DND-41 (cell line): ENCODE measurements at places on chromosomes 4 and X.

- no peak for DNase-seq
- H3K4me3 ChIP-seq: no peak overlapping the region
- no peaks in the 10 kb centered on the region for H3K36me3 ChIP-seq
- no peaks in the 10 kb centered on the region for H3K27me3 ChIP-seq
- no peak overlapping the region for H3K27ac ChIP-seq
- no peaks in the 10 kb centered on the region for H3K4me1 ChIP-seq
These were observed 104.3 kb upstream of the RAPGEF2 start for GRCh38 chr4:158998624-158999023.

GRCh38 chrX:102558607-102559006 lies 40.7 kb upstream of the ARMCX5 start:
- H3K4me3 ChIP-seq: no peak overlapping the region
- DNase-seq: no peak
- H3K4me1 ChIP-seq: no peaks in the 10 kb centered on the region
- no peaks in the 10 kb centered on the region for H3K27me3 ChIP-seq

GRCh38 chr4:104524591-104524990 lies 29.9 kb upstream of the CXXC4 start:
- no peak for DNase-seq
- H3K36me3 ChIP-seq: no peaks in the 10 kb centered on the region
- no peaks in the 10 kb centered on the region for H3K4me1 ChIP-seq
- H3K4me3 ChIP-seq: no peak overlapping the region
- no peaks in the 10 kb centered on the region for H3K27me3 ChIP-seq
- no peak overlapping the region for H3K27ac ChIP-seq

GRCh38 chr4:4456351-4456750 lies 69.4 kb downstream of the NSG1 start:
- peaks cover 59% of the 10 kb centered on the region for H3K36me3 ChIP-seq
- H3K27ac ChIP-seq: no peak overlapping the region
- H3K27me3 ChIP-seq: no peaks in the 10 kb centered on the region
- no peaks in the 10 kb centered on the region for H3K4me1 ChIP-seq

GRCh38 chr4:121709766-121710405 lies 13.1 kb upstream of the ANXA5 start:
- no peak overlapping the region for H3K27ac ChIP-seq
- no peaks in the 10 kb centered on the region for H3K4me1 ChIP-seq
- no peaks in the 10 kb centered on the region for H3K36me3 ChIP-seq
- DNase-seq: no peak

DNA sequence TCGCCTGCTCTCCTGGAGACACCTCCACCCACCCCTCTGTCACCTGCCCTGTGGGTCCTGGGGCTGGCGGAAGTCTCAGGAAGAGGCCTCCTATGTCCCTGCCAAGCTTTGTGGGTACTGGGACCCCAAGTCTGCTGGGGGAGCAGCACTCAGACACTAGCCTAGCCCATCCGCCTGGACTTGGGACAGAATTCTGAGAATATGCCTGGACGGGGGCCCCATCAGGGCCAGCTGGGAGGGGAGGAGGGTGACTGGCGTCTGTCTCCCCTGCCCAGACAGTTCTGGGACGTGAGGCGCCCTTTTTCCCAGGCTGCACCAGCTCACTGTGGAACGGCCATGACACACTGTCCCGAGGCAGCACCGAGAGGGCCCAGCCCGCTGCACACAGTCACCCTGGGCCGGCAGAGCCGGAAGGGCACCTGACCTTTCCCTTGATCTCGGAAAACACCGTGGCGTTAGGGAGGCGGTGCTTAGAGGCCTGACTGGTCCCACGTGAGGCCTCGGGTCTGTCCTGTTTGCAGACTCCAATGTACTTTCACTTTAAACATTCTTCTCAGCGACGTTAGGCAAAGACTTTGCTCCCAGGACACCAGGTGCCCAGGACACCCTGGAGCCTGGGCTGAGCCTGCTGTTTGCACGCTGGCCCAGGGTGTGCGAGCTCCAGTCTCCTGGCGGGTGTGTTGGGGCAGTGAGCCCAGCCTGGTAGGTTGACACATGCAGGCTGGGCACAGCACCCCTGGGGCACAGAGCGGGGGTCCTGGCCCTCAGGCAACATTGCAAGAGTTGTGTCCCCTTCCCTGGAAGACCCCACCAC lies 700 bp downstream of the SLC26A1 start:
- H3K27me3 ChIP-seq: no peaks in the 10 kb centered on the region
- peaks cover 13% of the 10 kb centered on the region for H3K4me1 ChIP-seq
- H3K36me3 ChIP-seq: peaks cover 31% of the 10 kb centered on the region
- no peak for DNase-seq

GRCh38 chr4:183909801-183910200 lies 4.7 kb downstream of the STOX2 start:
- H3K27me3 ChIP-seq: no peaks in the 10 kb centered on the region
- H3K36me3 ChIP-seq: no peaks in the 10 kb centered on the region

- H3K27ac ChIP-seq: no peak overlapping the region
- H3K4me1 ChIP-seq: no peaks in the 10 kb centered on the region
- DNase-seq: no peak
- no peaks in the 10 kb centered on the region for H3K36me3 ChIP-seq
These were observed 103.5 kb upstream of the PPARGC1A start for GRCh38 chr4:23993373-23993772.

GRCh38 chr4:12414181-12414812 lies 985.6 kb upstream of the HS3ST1 start:
- no peak overlapping the region for H3K27ac ChIP-seq
- H3K4me1 ChIP-seq: no peaks in the 10 kb centered on the region
- H3K27me3 ChIP-seq: no peaks in the 10 kb centered on the region
- no peak for DNase-seq
- H3K4me3 ChIP-seq: no peak overlapping the region
- no peaks in the 10 kb centered on the region for H3K36me3 ChIP-seq

GRCh38 chrX:44744799-44745198 lies 99.0 kb upstream of the DUSP21 start:
- DNase-seq: no peak
- H3K4me3 ChIP-seq: no peak overlapping the region
- no peaks in the 10 kb centered on the region for H3K4me1 ChIP-seq
- no peaks in the 10 kb centered on the region for H3K27me3 ChIP-seq
- H3K27ac ChIP-seq: no peak overlapping the region
- no peaks in the 10 kb centered on the region for H3K36me3 ChIP-seq

DNA sequence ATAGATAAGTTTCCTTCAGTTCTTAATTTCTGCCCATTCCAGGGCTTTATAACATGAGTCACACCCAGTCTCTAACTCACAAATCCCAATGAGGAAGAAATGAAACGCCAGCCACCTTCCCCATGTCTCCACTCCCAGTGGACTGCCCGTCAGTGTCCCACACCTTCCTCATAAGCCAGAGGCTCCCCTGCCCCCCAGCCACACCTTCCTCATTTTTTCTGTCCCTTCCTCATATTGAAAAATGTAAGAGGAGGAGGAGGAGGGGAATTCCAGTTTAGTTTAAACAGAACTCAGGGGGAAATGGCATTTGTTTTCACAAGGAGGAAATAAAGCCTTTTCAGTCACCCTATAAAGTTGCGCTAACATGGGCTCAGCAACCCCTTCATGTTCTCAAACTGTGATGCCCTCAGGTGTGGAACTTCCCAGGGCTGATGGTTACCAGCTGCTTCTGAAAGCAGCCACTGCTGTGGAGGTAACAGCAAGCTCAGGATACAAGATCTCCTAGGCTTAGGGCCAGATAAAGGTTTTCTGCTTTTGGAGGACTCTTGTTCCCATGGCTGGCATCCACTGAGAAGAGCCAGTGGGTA lies 97.8 kb downstream of the PARM1 start:
- no peaks in the 10 kb centered on the region for H3K27me3 ChIP-seq
- H3K36me3 ChIP-seq: no peaks in the 10 kb centered on the region
- no peaks in the 10 kb centered on the region for H3K4me1 ChIP-seq
- H3K4me3 ChIP-seq: no peak overlapping the region
- no peak overlapping the region for H3K27ac ChIP-seq

DNA sequence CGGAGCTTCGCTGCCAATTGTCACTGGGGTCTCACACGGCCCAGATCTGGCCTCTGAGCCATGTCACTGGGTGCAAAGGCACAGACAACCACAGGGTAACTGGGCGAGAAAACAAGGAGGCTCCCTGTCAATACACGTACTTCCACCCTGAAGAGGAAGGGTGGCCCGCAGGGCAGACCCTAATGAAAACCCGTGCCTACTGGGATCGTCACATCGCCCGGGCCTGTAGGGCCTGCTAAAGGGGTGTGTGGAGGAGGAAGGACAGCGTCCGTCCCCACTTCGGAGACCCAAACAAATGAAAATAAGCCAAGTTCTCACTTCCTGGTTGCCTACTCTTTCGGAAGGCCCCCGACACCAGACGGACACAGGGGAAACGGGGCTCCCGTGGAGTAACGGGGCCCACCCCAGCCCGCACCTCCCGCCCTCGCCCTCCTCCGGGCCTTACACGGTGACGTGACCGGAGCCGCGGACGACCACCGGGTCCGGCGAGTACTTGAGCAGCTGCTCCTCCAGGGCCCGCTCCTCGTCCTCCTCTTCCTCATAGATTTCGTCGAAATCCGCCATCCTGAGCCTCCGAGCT lies 578 bp downstream of the CHIC2 start:
- H3K27me3 ChIP-seq: no peaks in the 10 kb centered on the region
- H3K4me3 ChIP-seq: peak overlapping the region; percentile 99
- H3K4me1 ChIP-seq: peaks cover 54% of the 10 kb centered on the region
- H3K27ac ChIP-seq: peak overlapping the region; percentile 93
- peaks cover 7% of the 10 kb centered on the region; the same call in 1 of the 2 replicates for H3K36me3 ChIP-seq
- DNase-seq: peak; percentile 33

DNA sequence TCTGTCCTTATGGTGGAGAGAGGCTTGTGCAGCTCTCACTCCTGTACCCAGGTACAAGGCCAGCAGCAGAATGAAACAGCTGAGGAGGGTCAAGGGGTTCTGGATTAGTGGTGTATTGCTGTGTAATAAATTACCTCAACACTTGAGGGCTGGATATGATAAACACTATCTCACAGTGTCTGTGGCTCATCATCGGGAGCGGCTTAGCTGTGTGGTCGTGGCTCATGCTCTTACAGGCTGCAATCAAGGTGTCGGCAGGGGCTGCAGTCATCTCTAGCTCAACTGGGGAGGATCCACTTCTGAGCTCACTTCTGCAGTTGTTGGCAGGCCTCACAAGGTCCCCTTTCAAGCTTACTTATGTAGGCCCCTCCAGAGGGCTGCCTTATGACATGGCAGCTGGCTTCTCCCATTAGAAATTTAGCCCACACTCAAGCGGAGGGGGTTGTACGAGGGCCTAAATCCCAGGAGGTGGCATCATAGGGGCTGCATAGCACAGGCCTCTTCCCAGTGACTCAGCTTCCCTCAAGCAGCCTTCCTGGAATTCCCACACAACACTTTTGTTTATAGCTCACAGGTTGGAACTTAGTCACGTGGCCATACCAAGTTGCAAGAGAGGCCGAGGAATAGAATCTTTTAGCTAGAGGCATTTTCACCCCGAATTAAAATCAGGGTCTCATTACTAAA lies 148.2 kb upstream of the RPS6KA3 start:
- peaks cover 24% of the 10 kb centered on the region for H3K4me1 ChIP-seq
- no peak for DNase-seq
- H3K27ac ChIP-seq: no peak overlapping the region

DNA sequence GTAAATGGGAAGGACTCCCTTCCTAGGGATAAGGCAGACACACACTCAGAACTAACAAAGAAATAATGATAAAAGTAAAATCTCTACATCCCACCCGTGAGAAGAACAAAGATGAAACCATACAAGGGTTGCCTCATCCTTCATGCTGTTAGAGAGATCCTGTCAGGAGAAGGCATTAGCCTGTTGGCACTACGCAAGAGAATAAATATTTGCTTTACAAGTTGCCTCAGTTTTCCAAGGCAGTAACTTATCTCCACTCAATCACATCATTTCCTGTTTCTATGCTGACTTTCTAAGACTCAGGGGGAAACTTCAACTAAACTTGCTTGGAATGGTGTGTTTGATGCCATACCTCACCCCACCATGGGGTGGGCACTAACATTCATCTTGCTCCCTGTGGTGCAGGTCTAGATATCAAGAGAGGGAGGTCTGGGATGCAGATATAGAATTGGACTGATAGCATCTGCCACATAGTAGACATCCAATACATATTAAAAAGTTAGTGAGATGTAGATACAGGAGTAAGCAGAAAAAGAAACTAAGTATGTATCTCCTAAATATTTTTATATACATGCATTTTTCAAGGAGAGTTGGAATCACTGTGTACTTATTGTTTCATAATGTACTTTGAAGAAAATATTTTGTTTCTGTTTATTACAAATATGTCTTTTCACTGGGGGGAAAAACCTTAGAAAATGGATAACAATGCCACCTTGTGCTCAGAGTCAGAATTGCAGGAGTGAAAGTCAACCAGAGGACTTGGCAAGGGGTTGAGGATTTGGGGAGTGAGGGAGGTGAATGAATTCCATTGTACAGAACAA lies 57.2 kb upstream of the BEX4 start:
- H3K4me3 ChIP-seq: no peak overlapping the region
- H3K27me3 ChIP-seq: no peaks in the 10 kb centered on the region
- H3K36me3 ChIP-seq: no peaks in the 10 kb centered on the region
- peak; percentile 23 for DNase-seq
- H3K4me1 ChIP-seq: no peaks in the 10 kb centered on the region

DNA sequence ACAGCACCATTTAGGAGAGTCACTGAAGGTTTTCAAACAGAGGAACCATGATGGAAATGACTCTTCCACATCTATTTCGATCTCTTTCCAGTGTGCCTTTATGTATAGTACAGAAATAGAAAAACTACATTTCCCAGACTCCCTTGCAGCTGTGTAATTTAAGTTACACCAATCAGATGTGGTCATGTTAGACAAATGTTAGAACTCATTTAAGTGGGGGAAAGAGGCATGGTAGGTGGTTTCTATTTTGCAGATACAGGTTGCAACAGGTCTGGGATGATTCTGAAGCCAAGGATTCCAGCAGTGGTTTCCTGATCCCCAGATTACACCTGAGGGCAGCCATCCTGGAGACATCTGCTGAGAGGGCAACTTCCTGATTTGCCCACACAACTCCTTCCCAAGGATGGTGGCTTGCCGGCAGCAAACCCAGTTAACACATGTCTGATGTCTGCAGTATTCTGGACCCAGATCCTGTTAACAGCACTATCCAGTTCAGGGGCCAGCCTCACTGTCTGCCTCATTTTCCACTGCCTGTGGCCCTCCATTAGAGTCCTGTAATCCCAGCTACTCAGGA lies 38.7 kb upstream of the PDK3 start:
- H3K27me3 ChIP-seq: no peaks in the 10 kb centered on the region
- H3K36me3 ChIP-seq: no peaks in the 10 kb centered on the region
- no peak for DNase-seq
- H3K27ac ChIP-seq: no peak overlapping the region
- H3K4me1 ChIP-seq: peaks cover 15% of the 10 kb centered on the region; the same call in 1 of the 2 replicates

GRCh38 chr4:56733352-56733751 lies 52.3 kb upstream of the HOPX start:
- H3K4me1 ChIP-seq: no peaks in the 10 kb centered on the region
- DNase-seq: no peak
- no peak overlapping the region for H3K4me3 ChIP-seq
- H3K36me3 ChIP-seq: no peaks in the 10 kb centered on the region
- H3K27ac ChIP-seq: no peak overlapping the region

DNA sequence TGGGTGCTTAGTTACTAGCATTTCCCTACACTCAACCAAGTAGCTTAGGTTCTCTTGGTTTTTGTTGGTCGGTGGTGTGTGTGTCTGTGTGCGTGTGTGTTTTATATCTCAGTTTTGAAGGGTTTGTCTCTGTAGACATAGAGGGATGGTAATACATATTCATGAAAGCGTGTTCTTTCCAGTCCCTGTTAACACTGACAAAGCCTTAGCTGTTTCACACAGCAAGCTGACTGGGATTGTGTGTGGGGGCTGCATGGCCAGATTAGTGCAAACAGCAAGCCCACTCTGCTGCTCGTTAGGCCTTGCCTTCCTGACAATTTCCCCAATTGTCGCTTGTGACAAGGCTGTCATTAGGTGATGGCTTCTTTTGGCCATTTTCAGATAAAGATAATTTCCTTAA lies 43.9 kb downstream of the ALPK1 start:
- no peak overlapping the region for H3K4me3 ChIP-seq
- DNase-seq: no peak
- no peaks in the 10 kb centered on the region for H3K36me3 ChIP-seq
- no peak overlapping the region for H3K27ac ChIP-seq
- no peaks in the 10 kb centered on the region for H3K27me3 ChIP-seq
